ENCODE measurements at places on chromosomes 11 and 22.

- DNase-seq, result no peak
These were observed 497.1 kb downstream of the BRD1 start for GRCh38 chr22:49330421-49331222.

DNA sequence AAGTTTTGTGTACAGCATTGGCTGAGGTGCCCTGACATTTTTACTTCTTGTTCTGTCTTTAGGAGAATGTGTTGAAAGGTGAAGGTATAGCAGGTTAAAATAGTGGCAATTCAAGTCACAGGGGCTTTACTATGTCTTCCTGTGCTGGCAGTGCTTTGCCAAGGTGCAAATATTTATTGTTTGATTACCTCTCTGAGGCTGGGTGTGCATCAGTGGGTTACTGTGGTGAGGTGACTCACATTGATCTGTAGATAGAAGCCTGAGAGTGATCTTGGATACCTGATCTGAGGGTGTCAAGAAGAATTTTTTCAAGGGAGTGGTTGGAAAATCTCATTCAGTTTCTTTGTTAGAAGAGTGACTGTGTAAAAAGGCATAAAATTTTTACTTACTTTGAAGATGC lies 90.0 kb downstream of the ARHGAP42 start:
- no peak for DNase-seq

DNA sequence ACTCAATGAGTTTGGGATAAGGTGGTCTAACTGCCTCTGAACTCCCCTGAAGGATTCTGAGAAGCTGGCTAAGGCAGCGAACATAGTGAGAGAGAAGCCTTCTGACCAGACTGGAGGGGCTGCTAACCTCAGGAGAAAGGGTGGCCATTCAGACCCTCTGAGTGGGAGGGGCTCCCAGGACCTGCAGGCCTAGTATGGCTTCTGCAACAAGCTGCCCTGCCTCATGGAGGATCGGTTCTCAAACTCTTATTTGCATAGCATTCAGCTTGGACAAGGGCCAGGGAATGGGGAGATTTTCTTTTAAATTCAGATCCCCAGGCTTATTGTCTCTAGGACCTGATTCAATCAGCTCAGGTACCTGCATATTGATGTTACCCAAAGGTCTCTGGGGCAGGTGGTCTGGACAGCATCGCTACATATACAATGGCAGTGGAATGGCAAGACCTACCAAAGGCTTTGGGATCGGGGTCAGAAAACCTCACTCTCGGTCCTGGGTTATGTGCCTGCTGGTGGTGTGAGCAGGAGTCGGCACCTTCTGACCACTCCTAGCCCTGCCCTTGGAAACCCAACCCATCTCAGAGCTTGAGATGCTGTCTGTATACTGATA lies 599.1 kb downstream of the BRD1 start:
- DNase-seq, result no peak

DNA sequence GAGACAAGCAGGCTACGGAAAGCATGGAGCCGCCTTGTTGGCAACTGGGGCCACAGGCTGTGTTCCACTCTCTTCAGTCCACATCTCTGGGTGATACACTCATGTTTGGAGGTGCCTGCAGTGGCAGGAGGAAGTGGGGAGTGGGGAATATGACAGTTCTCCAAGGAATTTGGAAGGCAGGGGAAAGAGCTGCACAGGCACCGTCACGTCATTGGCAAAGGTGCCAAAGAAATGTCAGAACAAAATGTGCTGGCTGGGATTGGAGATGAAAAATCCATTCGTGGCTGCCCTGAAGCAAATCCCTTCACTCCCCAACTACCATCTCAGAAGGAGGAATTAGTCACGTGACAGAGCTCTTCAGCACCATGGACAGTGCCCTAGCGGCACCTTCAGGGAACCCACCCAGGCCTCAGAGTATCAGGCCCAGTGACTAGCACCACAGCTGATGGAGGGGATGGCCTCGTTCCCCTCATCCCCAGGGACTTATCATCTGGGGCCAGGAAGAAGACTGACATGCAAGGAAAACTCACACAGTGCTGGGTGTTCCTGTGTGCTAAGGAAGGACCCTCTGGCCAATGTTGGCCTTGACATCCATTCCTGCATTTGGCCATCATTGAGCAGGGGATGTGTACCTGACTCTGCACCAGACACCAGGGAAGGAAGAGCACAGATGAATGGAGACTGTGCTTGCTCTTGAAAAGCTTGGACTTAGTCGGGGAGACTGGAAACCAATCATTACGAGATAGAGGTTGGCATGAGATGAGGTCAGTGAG lies 48.5 kb upstream of the PRDM11 start:
- DNase-seq, result no peak

- no peak for DNase-seq
These were observed at the start of gene MPZL2 for GRCh38 chr11:118263695-118264568. TSS of gene MPZL2 (minus strand) at chr11:118264297. CDS start at chr11:118264153, 144 bp downstream.

DNA sequence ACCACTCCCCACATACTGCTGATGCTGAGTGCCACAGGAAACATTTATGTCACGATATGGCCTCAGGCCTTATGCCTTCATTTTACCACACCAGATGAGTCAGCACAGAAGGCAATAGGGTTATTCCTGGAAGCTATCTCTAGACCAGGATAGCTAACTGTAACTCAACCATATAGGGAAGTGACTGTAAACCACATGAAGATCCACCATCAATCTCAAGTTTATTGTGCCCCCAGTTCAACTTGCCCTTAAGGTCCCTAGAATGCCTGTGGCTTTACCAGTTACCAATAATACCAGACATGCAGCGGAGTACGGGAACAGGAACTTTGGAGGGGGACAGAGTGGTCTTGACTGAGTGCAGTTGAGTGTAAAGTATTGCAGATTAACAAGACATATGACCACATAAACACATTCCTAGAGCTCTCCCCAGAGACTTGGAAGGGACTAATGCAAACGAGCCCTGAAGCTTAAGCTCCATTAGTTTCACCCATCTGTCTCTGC lies 180.9 kb downstream of the KIF18A start:
- DNase-seq, result peak; percentile 66

GRCh38 chr11:16745950-16746605 lies 7.6 kb downstream of the C11orf58 start:
- DNase-seq, result no peak

- DNase-seq, result peak; percentile 76
These were observed 8.6 kb upstream of the MMP8 start for GRCh38 chr11:102733232-102733875.

DNA sequence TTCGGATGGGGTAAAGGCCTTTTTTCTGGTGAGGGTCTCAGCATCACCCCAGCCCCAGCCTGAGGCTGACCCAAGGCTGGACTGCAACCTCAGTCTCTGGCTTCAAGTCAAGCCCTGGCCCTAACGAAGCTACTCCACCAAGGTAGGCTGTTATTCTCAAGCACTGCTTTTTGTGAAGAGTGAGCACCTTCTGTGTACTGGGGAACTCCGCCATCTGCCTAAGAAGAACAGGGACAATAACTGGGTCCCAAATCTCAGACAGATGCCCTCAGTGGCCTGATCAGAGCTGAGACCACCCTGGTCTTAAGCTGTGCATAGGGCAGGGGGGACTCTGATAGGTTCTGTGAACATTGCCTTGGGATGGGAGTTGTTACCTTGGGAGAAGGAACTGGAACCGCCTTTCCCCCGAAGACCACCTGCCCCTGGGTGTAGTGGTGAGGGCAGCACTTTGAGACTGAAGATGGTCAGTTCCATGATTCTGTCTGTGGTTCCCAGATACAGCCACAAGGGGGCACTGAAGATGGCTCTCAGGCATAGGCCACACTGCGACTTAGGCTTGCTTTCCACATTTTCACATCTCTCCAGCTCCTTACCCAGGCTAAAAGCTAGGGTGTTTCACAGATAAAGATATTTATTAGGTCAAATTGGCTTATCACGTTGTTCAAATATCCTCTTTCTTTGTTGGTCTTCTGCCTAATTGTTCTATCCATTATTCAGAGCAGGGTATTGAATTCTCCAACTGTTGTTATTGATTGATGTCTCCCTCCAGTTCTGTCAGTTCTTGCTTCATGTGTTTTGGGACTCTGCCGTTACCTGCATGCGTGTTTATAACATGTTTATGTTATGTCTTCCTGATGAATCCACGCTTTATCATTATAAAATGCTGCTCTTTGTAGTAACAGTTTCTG lies 11.8 kb upstream of the UVRAG start:
- peak; percentile 65 for DNase-seq

DNA sequence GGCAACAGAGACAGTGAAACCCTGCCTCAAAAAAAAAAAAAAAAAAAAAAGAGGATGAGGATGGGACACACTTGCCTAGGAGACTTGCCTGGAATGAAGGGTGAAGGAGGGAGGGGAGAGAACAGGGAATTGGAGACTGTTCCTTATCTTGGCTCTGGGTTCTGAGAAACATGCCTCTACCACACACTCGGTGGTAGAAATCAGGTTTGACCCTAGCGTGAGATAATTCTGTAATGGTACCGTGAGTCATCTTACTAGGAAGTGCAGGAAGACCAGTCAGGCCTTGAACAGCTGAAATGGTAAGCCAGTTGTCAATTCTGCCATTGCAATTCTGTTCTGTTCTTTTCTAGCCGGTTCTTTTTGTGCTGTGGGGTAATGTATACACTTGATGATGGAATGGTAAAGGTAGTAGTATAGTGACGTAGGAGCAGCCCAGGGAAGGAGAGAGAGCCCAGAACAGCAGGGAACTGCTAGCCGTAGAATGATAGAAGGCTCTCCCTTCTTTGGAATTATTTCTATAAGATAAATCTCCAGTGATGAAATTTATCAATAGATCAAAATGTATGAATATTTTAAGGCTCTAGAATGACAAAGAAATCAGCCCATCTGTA lies 3.9 kb upstream of the AMBRA1 start:
- DNase-seq, result no peak

DNA sequence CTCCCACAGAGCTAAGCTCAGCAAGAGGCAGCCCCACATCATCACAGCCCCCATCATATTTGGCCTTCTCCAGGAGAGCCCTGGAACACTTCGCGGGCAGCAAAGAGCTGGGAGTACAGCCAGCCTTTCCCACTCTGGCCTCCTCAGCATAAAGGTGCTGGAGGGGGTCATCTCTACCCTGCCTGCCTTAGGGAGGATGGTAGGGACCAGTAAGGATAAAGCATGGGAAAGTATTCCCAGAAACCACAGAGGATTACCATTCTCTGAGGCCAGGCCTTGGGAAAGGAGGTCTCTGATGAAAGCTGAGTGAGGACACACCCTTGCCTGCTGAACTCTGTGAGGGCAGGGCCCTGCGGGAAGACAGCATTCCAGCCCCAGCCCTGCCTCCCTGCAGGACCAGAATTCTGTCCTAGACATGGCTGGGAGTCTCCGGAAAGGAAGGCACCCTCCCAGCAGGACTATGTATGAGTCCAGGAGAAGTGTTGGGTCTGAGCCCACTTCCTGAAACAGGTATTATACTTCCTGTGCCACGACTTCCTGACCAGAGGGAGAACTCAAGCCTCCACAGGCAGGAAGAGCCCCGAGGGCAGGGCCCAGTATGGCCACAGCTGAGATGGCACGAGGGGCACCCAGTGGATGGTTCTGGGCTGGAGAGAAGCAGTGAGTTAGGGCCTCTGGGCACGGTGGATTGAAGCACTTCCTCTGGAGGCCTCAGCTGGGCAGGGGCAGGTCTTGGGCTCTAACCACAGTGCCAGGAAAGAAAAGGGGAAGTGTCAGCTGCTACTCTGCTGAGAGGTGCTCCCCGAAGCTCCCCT lies 12.9 kb upstream of the CASTOR1 start:
- DNase-seq, result no peak

DNA sequence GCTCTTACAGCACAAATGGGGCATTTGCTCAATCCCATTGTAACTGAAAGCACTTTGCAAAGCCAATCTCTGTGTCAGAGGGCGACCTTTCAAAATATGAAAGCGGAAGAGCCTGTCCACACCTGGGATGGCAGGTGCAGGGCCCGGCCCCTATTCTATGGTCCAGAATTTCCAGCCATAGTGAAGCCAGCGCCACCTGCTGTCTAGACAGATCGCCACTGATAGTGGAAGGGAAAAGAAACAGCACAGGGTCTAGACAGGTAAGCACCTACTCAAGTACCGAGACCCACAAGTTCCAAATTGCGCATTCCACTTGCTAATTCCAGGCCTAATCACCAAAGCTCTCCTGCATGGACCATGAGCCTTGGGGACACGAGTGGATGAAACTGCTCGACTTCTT lies 141.4 kb downstream of the NTM start:
- DNase-seq, result no peak

GRCh38 chr22:22228421-22228820 lies 16.2 kb upstream of the VPREB1 start:
- DNase-seq, result no peak

GRCh38 chr11:18723991-18724390 lies 2.0 kb downstream of the IGSF22 start:
- DNase-seq, result no peak

GRCh38 chr11:66869567-66869870 lies 12.7 kb downstream of the LRFN4 start:
- DNase-seq, result no peak

GRCh38 chr11:116274521-116274920 lies 498.3 kb downstream of the BUD13 start:
- DNase-seq, result no peak

- DNase-seq, result no peak
These were observed 19.4 kb downstream of the IGLL5 start for GRCh38 chr22:22906907-22907550.

DNA sequence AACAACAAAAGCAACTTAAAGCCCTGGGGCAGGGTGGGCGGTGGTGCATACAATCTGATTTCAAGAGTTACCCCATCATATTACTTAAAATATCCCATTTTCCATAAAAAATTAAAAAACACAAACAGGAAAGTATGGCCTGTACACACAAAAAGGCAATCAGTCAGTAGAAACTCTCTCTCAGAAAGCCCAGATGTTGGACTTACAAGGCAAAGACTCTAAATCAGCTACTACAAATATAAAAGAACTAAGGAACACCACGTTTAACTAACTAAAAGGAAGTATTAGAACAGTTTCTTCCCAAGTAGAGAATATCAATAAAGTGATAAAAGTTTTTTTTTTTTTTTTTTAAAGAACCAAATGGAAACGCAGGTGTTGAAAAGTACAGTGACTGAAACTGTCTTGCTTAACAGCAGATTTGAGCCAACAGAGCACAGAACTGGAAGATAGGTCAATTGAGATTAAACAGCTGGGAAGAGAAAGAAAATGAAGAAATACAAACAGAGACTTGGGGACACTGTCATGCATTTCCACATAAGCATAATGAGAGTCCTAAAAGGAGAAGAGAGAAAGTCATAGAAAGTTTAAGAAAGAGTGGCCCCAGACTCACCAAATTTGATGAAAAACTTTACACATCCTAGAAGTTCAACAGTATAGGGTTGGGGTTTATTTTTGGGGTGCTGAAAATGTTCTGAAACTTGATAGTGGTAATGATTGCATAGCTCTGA lies 8.6 kb downstream of the SC5D start:
- no peak for DNase-seq

DNA sequence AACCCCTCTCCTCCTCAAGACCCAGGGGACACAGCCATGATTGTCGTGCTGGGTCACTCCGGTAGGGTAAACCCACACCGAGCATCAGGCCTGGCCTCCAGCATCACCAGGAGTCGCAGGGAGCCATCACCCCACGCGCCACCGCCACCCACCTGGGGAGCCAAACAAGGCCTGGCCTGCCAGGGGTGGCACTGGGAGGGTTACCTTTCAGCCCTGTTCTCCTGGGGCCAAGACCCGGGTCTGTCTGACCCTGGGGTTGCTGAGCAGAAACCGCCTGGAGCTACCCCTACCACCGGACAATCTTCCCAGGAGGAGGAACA lies 39.3 kb upstream of the NNMT start:
- DNase-seq, result no peak

Measured in SW 1271 (cell line).